NCI-H1092 (cell line): ENCODE measurements at places on chromosomes 1 and 21.

- no peak for DNase-seq
Measured at GRCh38 chr1:181086926-181087325, 1.6 kb upstream of the IER5 start.

DNA sequence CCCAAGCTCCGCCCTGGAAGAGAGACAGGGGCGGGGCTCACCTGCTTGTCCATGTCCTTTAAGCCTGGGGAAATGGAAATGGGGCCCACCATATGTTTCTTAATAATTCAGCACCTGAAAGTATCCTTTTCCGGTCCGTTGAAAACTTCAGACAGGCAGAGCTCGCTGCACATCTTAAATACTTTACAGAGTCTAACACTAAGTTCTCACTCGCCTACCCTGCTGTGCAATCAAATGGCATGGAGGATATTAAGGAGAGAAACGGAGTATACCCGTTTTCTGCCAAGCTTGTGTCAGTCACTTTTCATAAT is 467 bp upstream of the CC2D1B start:
- no peak for DNase-seq

DNA sequence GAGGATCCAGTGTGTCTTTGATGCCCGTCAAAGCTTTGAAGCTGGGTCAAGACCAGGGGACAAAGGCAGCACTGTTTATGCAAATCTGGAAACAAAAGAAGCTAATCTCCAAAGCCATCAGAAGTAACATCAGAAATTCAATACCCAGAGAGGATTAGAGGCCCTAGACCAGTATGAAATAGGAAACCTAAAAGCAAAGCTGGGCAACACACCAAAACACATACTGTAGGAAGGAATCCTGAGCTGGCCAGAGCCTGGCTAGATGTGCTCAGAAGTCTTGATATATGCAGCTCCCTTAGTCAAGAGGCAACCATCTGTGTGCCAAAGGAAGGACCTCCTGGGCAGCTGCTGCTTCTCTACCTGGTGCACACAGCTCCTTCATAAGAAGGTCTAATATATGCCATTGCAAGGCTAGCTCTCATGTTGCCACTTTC is 12.3 kb downstream of the COLGALT2 start:
- DNase-seq: peak; percentile 36

DNA sequence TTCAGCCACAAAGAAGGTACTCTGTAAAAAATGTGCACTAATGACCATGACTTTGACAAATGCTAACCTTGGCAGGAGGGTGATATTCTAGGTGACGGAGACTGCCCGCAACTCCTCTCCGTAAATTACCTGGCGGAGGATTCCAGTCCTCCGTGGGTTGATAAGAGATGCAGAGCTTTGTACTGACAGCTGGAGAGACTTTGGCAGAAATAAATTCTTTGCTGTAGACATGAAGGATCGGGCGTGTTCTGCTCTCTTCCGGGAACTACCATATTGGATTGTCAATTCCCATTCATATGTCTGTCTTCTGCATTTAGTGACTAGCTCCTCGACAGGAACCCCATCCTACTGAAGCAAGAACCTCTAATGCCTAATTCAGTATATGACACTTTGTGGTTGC is 158.3 kb upstream of the KAZN start:
- DNase-seq: no peak

DNA sequence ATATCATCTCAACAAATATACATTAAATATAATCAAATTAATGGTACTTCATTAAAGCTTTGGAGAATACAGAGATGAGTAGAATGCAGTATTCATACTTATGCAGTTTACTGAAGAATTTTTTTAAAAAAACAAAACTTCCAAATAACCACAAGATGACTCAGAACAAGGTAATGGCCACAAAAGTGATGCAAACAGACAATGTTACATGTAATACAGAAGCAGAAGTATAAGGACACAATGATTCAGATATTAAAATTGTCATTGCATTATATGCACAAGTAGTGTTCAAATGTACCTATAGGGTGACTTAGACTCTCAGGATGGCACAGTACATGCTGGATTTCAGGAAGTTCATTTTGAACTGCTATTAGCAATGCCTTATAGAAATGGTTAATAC is 227.2 kb upstream of the ST6GALNAC5 start:
- no peak for DNase-seq

DNA sequence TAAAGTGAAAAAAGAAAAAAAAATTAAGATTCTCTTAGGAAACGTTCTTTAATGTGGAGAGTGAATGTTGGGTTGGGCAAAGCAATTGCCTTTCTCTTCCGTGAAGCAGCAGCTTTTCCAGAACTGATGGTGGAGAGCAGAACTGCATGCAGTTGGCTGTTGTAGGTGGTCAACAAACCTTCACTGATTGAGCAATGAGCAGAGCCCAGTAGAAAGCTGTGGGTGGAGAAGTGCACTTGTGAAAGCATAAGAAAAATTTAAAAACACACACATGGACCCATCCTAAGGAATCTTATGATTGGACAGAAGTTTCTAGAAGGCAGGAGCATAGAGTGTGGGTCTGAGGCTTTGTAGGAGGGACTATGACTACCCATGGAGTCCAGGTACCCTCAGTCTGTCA is 4.5 kb downstream of the PRELP start:
- DNase-seq: no peak

- no peak for DNase-seq
Measured at GRCh38 chr1:152013664-152014237, 20.1 kb upstream of the S100A10 start.
